ENCODE measurements at places on chromosomes 16 and 17. TPM values are rescaled to one million over a fixed set of nuclear protein-coding genes. Genes with fewer than 3 reads are reported as not detected.

The ABCC11 gene
- total RNA-seq, result 0.21 TPM

The ZG16B gene
- not detected for total RNA-seq

The PERCC1 gene
- total RNA-seq, result 2.1 TPM

The YBX2 gene
- 27.6 TPM for total RNA-seq

The TEDC2 gene
- 29.0 TPM for total RNA-seq

The KCNJ12 gene
- total RNA-seq, result 0.07 TPM

The ANKRD40CL gene
- total RNA-seq, result 11.4 TPM

The TSPAN10 gene
- 4.0 TPM for total RNA-seq

The TOX3 gene
- total RNA-seq, result 6.0 TPM

DNA sequence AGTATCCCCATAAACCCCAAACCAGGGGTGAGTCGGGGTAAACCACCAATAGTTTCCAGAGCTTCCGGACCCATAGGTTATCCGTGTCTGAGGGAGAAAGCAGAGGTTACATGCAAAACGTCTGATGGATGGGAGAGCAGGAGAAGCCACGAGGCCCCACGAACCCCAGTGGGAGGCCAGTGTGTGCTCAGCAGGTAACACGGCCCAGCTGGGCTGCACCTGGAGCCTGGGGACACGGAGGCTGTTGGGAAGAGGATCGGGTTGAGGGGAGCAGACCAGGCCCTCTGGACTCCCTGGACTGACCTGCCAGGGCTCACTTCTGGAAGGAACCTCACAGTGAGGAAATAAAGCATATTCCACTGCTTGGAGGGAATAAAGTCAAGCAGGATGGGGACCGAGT, 78.1 kb downstream of the SEC14L1 start:
- DNase-seq, result no peak

DNA sequence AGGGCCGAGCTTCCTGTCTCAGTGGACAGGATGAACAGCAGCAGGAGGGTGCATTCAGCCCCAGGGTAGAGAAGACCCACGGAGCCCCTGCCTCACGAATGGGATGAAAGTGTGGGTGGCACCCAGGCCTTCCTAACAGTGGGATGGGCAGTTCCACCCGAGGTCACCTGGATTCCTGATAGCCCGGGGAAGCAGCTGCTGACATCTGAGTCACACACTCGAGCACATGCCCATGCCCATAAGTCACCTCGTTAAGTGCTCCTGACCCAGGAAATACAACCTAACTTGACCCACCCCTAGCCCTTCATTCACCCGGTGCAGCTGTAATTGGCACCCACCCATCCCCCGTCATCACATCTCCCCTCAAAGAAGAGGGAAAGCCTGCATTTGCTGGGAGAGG, 85.3 kb upstream of the FOXF1 start:
- DNase-seq, result no peak

DNA sequence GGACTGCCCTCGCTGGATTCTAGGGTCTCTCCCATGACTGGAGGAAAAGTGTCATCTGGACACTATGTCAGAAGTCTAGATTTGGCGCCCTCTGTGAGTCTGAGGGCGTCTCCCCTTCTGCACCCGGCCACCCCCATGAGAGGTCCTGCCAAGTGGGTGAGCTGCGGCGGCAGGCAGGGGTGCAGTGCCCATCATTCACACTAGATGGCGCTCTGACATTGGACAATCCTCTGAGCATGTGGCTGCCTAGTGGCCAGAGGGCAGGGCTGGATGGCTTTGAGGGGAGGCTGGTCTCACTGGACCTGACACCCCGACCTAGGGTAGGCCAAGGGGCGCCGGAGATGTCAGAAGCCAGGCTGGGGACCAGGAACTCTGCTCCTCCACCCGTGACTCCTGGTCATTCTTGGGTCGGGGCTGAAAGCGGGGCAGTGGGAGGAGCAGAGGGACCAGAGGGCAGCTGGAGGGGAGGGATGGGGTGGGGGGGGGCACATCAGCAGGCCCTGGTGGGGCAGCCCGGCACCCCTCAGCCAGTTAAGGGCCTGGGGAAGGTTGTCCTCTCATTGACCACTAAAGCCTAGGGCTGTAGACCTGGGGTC, 28.0 kb downstream of the MRM1 start:
- peak; percentile 90 for DNase-seq

DNA sequence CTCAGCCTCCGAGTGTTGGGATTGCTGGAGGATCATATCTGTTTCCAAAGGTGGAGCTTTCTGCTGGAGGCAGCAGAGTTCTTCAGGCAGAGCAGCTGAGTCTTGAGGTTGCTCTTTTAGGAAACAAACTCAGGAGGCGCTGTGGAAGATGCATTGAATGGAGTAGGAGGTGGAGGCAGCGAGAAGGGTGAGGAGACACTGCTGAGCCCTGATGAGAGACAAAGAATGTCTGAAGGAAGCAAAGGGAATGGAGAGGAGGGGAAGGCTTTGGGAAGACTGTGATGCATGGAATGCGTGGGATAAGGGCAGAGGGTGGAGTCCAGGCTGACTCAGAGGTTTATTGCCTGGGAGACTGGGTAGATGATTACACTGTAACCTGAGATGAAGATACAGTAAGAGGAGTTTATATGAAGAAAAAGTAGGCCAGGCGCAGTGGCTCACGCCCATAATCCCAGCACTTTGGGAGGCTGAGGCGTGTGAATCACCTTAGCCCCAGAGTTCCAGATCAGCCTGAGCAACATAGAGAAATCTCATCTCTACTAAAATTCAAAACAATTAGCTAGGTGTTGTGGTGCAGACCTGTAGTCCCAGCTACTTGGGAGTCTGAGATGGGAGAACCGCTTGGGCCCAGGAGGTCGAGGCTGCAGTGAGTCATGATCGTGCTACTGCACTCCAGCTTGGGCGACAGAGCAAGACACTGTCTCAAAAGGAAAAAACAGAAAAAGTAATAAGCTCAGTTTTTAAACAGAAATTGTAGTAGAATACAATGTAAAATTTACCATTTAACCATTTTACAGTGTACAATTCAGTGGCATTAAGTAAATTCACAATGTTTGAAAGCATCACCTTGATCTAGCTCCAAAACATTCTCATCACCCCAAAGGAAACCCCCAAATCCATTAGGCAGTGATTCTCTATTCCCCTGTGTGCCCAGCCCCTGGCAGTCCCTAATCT, 17.8 kb upstream of the TMEM219 start:
- DNase-seq, result peak; percentile 86

GRCh38 chr16:81096715-81097208, 567 bp upstream of the GCSH start:
- no peak for DNase-seq

GRCh38 chr17:29549177-29549923, 17.5 kb downstream of the ABHD15 start:
- DNase-seq, result no peak

- DNase-seq, result no peak
Measured at GRCh38 chr16:57788252-57788841, 13.9 kb downstream of the KIFC3 start.

GRCh38 chr17:81840826-81841778, 6.3 kb upstream of the PPP1R27 start:
- no peak for DNase-seq

GRCh38 chr17:37488009-37488604, 1.6 kb upstream of the DUSP14 start:
- DNase-seq, result no peak

- DNase-seq, result no peak
Measured at GRCh38 chr16:30875871-30876801, 17.7 kb downstream of the BCL7C start.

GRCh38 chr16:84294117-84294516, 561 bp upstream of the WFDC1 start:
- no peak for DNase-seq
